AG08396 (cell line): ENCODE measurements at places on chromosomes 11 and 22.

GRCh38 chr11:130436171-130436570 is 7.8 kb upstream of the ADAMTS8 start:
- no peak for DNase-seq

- DNase-seq: no peak
Observed at GRCh38 chr22:38846412-38846811, 2.6 kb upstream of the NPTXR start.

DNA sequence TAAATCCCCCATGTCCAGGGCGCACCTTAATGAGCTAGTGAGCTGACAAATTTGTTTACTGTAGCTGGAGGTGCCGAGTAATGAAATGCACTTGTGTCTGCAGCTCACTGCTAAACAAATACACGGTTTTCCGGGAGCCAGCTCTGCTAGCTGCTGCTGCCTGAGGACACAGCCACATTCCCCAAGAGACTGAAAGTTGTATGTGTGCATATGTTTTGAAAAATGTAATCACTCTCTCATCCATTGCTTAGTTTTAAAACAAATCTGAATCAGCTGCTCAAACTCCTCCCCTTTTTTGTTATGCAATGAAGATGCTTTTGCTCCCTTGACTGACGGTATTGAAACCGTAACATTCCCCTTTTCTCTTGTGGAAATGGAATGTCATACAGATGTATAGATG is 62.4 kb upstream of the NNMT start:
- DNase-seq: no peak

GRCh38 chr11:92390783-92391182 is 166.2 kb downstream of the FAT3 start:
- DNase-seq: no peak

DNA sequence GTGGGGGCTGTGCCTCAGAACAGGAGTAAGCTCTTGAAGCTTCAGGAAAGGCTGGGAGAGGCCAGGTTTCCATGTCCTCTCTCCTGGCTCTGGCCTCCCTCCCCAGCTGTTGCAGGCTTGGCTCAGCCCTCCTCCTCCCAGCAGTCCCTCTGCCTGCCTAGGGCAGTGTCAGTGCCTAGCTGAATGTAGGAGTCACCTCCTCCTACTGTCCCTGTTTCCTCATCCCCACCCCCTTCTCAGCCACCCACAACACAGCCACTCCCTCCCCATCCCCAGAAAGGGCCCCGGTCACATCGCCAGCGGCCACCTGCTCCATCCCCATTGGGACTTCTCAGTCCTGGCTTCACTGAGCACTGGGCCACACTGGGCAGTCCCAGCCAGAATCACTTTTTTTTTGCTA is 2.9 kb upstream of the FBLN1 start:
- DNase-seq: no peak

- DNase-seq: peak; percentile 32
Observed at GRCh38 chr11:35487532-35488078, 37.8 kb downstream of the PAMR1 start.

- no peak for DNase-seq
Observed at GRCh38 chr11:40867991-40868632, 591.3 kb downstream of the LRRC4C start.

- no peak for DNase-seq
Observed at GRCh38 chr11:123265951-123266350, 70.9 kb upstream of the CLMP start.

- DNase-seq: no peak
Observed at GRCh38 chr22:28348613-28349609, 330.7 kb downstream of the TTC28 start.

DNA sequence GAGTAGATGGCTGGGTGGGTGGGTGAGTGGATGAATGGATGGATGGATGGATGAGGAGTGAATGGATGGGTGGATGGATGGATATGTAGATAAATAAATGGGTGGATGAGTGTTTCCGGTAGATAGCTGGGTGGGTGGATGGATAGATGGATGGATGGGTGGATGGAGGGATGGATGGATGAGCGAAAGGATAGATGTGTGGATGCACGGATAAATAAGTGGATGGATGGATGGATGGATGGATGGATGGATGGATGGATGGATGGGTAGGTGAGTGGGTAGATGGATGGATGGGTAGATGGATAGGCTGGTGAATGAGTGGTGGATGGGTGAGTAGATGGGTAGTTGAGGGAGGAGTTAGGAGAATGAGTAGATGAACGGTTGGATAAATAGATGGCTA is 349.3 kb downstream of the MN1 start:
- no peak for DNase-seq

DNA sequence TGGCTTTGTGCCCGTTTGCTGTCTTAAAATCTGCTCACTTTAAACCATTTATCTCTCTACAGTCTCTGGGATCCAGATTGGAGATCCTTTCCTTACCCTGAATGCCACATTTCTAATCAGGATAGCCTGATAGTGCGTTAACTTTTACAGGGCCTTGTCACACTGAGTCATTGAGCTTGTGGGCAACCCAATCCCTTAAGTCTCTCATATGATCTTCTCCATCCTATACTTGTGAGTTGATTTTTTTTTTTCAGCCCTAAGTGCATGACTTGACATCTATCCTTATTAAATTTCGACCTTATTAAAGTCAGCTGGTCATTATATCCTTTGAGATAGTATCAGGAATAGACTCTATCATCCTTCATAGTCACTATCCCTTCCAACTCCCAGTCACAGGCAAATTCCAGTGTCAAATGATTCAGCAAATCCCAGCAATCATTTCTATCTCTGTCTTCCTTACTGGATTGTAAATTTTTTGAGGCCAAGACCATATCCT is 57.7 kb downstream of the TEAD1 start:
- no peak for DNase-seq

GRCh38 chr11:78295991-78296930 is 107.5 kb downstream of the USP35 start:
- DNase-seq: no peak

- no peak for DNase-seq
Observed at GRCh38 chr11:57203359-57203758, 21.6 kb downstream of the LRRC55 start.

DNA sequence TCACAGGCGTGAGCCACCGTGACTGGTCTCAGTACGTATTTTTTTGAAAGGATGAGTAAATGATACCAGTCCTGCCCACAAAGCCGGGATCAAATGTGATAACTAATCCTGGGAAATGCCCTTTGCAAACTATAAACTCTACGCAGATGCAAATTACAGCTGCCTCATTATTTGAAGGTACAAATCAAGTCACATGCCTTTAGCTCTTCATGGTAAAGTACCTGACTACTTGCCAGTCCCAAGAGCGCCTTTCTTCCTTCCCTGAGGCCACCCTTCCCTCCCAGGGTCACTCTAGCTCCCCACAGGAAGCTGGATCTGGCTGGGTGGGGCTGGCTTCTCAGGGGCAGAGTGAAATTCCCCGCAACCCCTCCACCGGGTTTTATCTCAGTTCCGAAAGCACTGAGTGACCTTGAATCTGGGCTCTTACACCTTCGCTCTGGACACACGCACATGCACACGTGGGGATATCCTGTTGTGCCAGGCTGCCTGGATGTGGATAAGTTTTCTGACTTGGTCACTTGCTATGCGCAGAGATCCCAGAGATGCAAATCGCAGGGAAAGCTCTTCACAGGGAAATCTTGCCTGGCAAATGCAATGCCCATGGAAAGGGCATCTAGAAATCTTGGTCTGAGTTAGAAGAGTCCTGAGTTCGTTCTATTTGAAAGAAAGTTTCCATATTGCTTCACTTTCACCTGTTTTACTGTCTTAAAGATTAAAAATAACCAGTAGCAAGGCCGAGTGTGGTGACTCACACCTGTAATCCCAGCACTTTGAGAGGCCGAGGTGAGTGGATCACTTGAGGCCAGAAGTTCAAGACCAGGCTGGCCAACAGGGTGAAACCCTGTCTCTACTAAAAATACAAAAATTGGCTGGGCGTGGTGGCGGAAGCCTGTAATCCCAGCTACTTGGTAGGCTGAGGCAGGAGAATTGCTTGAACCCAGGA is 8.5 kb downstream of the A4GALT start:
- no peak for DNase-seq

DNA sequence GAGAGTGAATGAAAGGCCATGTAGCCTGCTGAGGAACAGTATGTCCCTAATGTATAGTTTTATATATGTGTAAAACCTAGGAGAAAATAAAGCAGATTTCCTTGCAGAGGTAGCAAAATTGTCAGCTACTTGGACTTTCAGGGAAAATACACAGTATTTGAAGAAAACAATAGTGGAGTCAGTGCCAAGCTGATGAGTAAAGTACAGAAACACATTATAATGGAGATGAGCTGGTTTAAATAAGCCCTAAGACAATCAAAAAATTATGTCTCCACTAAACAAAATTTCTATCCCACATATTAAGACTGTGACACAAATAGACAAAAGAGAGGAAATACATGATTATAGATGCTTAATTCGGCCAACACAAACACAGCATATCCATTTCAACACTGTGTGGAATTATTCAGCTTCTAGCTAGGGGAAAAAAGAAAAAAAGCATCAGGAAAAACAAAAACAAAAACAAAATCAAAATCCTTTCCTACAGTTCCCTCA is 75.9 kb downstream of the MAML2 start:
- DNase-seq: no peak

DNA sequence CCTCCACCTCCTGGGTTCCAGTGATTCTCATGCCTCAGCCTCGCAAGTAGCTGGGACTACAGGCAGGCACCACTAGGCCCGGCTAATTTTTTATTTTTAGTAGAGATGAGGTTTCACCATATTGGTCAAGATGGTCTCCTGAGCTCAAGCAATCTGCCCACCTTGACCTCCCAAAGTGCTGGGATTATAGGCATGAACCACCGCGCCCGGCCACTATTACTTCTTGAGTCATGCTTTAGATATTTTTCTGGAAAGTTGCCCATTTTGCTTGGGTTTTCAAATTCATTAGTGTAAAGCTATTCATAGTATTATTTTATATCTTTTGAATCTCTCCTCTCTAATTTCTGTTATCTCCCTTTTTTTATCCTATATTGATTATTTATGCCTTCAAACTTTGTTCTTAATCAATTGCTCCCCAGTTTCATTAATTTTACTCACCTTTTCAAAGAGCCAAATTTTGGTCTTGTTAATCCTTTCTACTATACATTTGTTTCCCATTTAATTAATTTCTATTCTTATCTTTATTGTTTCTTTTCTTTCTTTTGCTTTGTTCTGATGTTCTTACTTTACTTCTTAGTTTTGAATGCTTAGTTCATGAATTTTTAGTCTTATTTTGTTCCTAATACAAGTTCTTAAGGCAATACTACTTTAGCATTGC is 10.3 kb upstream of the RAC2 start:
- no peak for DNase-seq

- no peak for DNase-seq
Observed at GRCh38 chr11:64157631-64158394, 8.1 kb downstream of the MACROD1 start.

- no peak for DNase-seq
Observed at GRCh38 chr11:103069367-103069766, 22.6 kb downstream of the DCUN1D5 start.

DNA sequence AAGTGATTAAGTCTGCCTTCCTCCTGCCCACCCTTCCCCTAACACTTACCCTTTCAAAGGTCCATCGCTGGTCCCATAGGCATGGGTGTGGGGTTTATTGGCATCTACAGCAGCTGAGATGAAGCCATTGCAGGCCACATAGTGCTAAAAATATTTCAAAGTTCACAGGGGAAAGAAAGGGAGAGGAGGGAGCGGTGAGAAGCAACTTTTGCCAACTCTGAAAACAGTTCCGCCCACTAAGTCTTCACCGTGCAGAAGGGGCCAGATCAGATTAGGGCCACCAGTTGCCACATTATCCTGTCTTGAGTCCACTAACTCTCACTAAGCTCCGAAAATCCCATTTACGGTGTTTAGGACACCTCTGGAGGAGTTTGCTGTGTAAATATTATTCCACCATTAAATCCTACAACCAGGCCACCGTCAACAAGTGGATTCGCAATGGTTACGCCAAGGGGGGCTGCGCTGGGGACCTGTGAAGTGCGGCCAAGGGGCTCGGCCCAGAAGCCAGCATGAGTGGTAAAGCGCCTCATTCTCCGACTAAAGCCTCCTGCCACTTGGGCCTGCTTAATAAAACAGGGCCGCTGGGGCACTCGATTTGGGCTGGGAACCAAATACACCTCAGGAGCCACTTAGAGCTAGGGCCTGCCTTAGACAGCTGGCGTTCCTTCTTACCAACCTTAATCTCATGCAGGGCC is 534.9 kb downstream of the MIAT start:
- no peak for DNase-seq

- DNase-seq: no peak
Observed at GRCh38 chr11:131518305-131518838, 148.0 kb downstream of the NTM start.

DNA sequence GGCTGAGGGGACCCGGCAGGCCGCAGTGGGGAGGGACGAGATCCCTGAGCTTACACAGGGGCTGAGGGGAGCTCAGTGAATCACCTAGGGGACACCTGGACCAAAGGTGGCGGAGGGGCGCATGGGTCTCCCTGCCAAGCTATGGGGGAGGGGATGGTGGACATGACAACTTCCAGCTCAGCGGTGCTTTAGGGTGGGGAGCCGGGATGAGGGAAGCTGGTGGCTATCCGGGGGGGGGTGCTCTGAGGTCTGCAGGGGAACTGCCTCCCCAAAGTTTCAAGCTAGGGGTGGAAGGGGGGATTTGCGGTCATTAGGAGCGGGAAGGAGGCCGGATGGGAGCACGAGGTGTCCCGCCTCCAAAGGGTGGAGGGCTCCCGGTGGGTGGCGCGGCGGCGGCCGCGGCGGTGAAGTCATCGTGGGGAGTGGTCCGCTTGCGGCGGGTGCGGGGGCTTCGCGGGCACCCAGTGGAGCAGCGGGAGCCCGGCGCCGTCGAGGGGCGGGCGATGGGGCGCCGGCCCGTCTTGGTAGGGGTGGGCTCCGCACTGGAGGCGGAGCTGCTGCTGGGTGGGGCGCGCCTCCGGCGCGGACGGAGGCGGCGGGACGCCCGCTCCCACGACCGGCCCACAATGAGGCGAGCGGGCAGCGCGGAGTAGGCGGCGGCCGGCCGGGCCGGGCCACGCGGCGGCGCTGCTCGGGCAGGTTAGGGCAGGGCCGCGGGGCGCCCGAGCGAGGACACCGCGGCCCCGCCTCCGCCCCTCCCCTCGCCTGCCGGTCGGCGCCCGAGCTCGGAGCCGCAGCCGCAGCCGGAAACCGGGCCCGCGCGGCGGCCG is at the start of gene MICALL1:
Gene MICALL1, plus strand, starts transcription at position 764 of the 830 bp plus-strand sequence. CDS start 126 bp downstream, outside the sequence.
- DNase-seq: peak; percentile 92

GRCh38 chr11:18282626-18283025 is 16.6 kb downstream of the SAA1 start:
- DNase-seq: no peak

- DNase-seq: no peak
Observed at GRCh38 chr11:9732453-9732852, 68.6 kb downstream of the SWAP70 start.

DNA sequence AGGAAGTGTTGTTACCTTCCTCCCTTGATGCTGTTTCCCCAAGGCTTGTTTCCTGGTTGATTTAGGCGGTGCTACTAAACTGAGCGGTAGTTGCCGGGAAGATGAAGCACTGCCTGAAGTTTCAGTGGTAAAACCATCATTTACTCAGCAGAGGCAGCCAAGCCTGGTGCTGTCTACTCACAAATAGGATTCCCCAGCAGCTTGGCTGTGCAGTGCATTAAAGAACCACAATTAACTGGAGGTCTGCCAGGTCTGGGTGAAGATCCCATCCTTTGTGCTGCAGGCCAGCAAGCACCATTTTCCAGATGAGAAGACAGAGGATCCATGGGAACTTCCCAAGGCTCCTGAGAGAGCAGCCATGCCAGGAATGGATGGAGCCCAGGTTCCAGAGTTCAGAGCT is 231.9 kb upstream of the E2F8 start:
- DNase-seq: no peak

- DNase-seq: no peak
Observed at GRCh38 chr11:119027561-119028345, 2.9 kb downstream of the SLC37A4 start.
